ENCODE measurements at places on chromosomes 6 and 20.
A peak's percentile ranks its signal among the peaks of the same experiment; 100 is the strongest.

- peak; percentile 50 for DNase-seq
These were observed 4.2 kb downstream of the NOP56 start for GRCh38 chr20:2656471-2657117.

DNA sequence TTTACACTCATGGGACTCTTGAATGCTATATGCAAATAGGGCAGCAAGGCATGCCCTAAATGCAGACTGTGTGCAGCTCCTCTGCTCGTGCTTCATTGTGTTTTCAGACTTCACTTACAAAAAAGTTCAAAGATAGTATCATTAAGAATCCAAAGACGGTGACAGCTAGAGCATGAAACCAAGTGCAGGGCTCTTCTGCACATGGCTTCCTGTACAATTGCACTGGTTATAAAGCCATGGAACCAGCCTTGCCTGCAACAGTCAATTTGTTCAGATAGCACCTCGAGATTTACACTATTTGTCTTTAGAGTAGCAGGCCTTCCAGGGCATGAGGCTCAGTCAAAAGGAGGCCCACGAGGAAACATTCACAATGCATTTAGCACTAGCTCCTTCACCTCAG lies 35.6 kb downstream of the RFPL4B start:
- no peak for DNase-seq

DNA sequence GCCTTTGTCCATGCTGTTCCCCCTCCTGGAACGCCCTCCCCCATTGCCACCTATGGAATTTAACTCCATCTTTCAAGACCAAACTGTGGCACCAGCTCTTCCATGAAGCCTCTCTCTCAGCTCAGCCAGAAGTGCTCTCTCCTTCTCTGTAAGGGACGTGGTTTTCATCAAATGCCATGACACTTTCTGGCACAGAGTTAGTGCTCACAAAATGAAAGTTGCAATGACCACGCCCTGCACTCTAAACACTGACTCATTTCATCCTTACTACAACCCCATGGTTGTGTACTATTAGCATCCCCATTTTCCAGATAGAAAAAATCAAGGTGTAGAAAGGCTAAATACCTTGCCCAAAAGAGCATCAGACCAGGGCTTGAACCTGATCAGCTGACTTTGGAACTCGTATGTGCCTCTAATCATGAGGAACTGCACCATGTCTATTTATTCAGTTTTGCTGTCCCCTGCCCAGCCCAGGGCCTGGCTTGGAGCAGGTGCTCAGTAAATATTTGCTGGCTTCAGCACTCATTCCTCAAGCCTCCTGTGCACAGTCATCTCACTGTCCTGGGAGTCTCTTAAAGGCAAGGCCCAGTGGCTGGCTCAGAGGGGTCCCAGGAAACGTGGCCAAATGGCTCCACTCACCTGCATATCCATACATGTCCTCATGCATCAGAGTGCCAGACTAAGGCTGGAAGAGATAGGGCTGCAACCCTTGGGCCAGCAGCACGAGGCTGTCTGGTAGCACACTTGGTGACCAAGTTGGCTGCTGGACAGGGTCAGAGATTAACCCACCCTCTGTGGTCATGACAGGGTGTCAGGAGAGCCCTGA lies 77.9 kb downstream of the MRPL14 start:
- DNase-seq: no peak

DNA sequence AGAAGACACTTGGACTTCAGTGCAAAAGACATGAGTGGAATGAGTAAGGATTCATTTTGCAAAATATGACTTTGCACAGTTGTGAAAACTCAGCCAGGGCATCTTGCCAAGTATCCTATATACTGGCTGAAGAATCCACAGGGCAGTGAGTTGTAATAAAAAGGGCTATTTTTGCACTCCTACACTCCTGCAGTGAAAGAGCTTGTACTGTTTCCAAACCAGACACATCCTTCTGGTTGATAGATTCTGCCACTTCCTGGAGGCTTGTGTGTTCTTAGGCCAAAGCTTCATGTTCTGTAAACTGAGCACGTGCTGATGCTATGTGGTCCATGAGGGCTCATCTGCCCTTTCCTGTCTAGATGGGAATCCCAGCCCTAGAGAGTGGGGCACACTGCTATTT lies 34.9 kb downstream of the GMPR start:
- DNase-seq: no peak

DNA sequence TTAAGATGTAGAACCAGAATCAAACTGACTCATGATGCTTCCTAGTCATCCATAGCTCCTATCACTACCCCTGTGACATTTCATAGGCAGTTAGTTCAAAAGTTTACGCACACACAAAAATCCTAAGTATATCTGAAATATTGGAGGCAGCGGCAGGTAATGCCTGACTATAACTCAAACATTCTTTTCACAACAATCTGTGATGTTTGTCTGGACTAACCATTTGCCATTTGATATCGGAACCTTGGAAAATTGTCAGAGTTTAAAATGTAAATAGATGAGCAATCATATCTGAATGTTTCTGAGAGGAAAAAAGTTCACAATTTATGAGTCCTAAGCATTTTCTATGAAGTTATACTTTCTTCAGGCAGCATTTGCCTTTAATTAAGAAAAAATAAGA lies 1078.2 kb downstream of the EPHA7 start:
- no peak for DNase-seq

DNA sequence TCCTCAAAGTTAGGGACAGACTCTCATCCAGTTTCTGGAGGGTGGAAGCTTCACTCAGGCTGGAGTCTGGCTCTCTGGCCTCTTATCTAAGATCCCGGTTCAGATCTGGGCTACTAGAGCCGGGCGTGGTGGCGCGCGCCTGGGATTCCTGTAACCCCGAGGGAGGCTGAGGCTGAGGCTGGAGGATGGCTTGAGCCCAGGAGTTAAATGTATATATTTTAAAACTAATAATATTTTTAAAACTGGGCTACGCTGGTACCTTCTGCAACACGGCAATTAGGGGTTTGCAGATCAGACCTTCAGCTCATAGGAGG lies 710 bp upstream of the ZNF343 start:
- DNase-seq: no peak

- no peak for DNase-seq
These were observed 50.7 kb upstream of the FERMT1 start for GRCh38 chr20:6173481-6173880.

GRCh38 chr6:28771401-28772267 lies 152.2 kb downstream of the TRIM27 start:
- DNase-seq: no peak

- no peak for DNase-seq
These were observed at the start of gene TUBB2B for GRCh38 chr6:3227363-3228045. Gene TUBB2B, minus strand, starts transcription at chr6:3227653. Its CDS starts 110 bp downstream, at chr6:3227543.

DNA sequence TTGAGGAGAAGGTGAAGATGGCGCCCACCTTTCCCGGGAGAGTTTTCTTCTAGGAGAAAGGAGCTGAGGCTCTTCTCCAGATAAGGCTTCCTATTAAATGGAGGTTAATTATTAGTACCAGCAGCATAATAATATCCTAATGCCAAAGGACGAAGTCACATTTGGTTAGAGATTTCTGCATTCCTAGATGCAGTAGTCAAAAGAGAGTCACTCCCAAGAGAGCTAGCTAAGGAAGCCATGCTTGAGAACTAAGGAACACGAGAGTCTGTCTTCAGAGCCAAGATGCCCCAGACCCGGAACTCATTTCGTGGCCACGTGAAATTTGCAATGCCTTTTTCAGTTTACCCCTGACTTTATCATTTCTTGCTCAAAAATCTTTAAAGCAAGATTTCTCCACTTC lies 132.7 kb downstream of the TSHZ2 start:
- no peak for DNase-seq

All from tibial artery (tissue), 4 donors.